ENCODE measurements at places on chromosomes 3 and 15. TPM values are rescaled to one million over a fixed set of nuclear protein-coding genes. Genes with fewer than 3 reads are reported as not detected.
A peak's percentile ranks its signal among the peaks of the same experiment; 100 is the strongest.

ZPLD1 gene
- 0.60 TPM for total RNA-seq

GRCh38 chr15:67899596-67900283 is 59.9 kb upstream of the RNU6-1 start:
- H3K4me1 ChIP-seq = no peaks in the 10 kb centered on the region
- H3K27me3 ChIP-seq = no peaks in the 10 kb centered on the region
- no peaks in the 10 kb centered on the region for H3K36me3 ChIP-seq

GRCh38 chr15:23548071-23548470 is 17.4 kb upstream of the MKRN3 start:
- no peaks in the 10 kb centered on the region for H3K27me3 ChIP-seq
- no peak overlapping the region for H3K27ac ChIP-seq
- no peaks in the 10 kb centered on the region for H3K36me3 ChIP-seq
- no peaks in the 10 kb centered on the region for H3K4me1 ChIP-seq

DNA sequence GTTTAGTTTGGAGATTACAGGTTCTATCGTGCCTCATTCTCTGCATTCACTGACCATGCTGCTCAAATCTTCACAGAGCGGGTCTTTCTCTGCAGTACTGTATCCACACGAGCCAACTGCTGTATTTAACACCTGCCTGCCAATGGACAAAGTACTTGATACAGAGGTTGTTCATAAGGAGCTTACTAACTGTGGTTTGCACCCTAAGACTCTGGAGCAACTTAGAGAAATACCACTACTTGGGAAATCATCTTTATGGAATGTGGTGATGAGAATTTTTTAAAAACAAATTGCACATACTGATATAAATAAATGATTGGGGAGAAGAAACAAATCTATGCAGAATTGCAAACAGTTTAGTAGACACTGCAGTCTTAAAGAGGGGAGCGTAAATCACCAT is 90.0 kb downstream of the PPP2R3A start:
- no peaks in the 10 kb centered on the region for H3K4me1 ChIP-seq
- peak; percentile 13 for DNase-seq
- H3K36me3 ChIP-seq = peaks cover 3% of the 10 kb centered on the region
- no peak overlapping the region for H3K4me3 ChIP-seq
- no peaks in the 10 kb centered on the region for H3K27me3 ChIP-seq

LRRC2 gene
- 0.36 TPM for total RNA-seq

ALPK3 gene
- total RNA-seq = 6.8 TPM

GRCh38 chr3:99925584-99926230 is 108.0 kb downstream of the CMSS1 start:
- peaks cover 11% of the 10 kb centered on the region for H3K4me1 ChIP-seq
- no peaks in the 10 kb centered on the region for H3K36me3 ChIP-seq
- H3K27ac ChIP-seq = no peak overlapping the region
- H3K27me3 ChIP-seq = no peaks in the 10 kb centered on the region
- H3K4me3 ChIP-seq = no peak overlapping the region
- DNase-seq = peak; percentile 86

GRCh38 chr3:161348796-161349400 is 22.4 kb downstream of the SPTSSB start:
- H3K4me3 ChIP-seq = no peak overlapping the region
- no peaks in the 10 kb centered on the region for H3K36me3 ChIP-seq
- H3K4me1 ChIP-seq = peaks cover 24% of the 10 kb centered on the region
- H3K27ac ChIP-seq = peak overlapping the region; percentile 41

DNA sequence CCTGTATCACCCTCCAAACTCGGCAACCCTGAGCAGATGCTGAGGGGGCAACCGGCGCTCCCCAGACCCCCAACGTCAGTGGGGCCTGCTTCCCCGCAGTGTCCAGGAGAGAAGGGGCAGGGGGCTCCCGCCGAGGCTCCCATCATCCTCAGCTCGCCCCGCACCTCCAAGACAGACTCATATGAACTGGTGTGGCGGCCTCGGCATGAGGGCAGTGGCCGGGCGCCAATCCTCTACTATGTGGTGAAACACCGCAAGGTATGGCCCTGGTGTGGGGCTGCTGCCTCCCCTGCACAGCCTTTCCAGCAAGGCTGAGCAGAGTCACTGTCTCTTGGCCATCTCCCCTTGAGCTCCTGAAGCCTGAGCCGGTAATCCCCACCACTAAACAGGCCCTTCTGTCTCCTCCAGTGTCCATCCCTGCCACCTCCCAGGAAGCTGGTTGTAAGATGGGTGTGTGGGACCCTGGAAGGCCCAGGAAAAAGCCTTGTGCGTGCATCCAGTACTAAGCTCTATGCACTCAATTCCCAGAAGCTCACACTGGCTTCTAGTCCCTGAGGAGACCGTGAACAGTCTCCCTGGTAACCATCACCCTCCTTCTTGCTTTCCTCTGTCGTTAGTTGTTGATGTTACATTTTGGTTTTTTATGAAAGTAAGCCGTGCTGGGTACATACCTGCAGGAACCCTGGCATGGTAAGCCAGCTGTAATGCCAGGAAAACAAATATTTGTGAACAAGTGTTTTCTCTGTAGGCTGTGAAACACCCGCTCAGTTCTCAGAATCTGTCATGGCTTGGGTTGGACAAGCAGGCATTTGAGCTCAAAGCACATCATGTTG is 63.3 kb downstream of the BOC start:
- no peak overlapping the region for H3K4me3 ChIP-seq
- DNase-seq = no peak
- H3K4me1 ChIP-seq = peaks cover 17% of the 10 kb centered on the region
- no peak overlapping the region for H3K27ac ChIP-seq
- H3K27me3 ChIP-seq = no peaks in the 10 kb centered on the region
- H3K36me3 ChIP-seq = peaks cover 2% of the 10 kb centered on the region

- H3K4me1 ChIP-seq = peaks cover 2% of the 10 kb centered on the region
- H3K27me3 ChIP-seq = no peaks in the 10 kb centered on the region
- H3K4me3 ChIP-seq = no peak overlapping the region
- no peaks in the 10 kb centered on the region for H3K36me3 ChIP-seq
- no peak for DNase-seq
Observed at GRCh38 chr3:52144796-52145735, 9.2 kb downstream of the POC1A start.

DNA sequence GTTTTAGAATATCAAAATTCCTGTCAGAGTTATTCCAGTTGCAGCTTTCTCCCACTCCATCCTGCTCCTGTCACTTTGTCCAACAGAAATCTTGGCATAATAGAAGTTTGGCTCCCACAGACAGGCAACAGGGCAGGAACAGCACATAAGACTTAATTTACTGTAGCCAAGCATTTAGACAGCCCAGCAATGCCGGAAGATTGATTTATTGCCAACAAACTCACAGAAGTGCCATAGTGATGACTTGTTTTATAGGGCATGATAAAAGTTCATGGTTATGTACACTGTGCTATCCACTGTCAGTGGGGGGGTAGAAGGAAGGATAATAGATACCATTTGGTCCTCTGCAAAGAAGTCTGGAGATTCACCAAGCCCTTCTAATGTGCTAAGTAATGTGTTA is 98.3 kb upstream of the CBLB start:
- H3K27me3 ChIP-seq = no peaks in the 10 kb centered on the region
- no peak overlapping the region for H3K27ac ChIP-seq
- DNase-seq = peak; percentile 63
- no peaks in the 10 kb centered on the region for H3K36me3 ChIP-seq

CADPS gene
- total RNA-seq = 5.4 TPM

DNA sequence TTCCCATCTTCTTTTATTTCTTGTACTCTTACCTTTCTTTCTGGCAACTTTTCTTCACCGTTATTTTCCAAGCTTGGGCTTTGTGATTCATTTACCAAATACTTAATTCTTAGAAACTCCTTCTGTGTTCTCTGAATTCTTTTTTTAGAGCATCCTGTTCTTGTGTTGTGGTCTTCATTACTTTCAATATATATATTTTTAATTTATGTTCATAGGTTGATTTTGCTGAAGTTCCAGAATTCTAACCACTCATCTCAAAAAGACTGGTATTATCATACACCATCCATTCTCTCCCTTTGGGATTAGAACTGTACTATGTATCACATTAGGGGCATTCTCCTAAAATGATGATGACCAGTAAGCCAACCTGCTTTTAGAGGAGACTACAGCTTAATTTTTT is 362.3 kb upstream of the CBLB start:
- no peak for DNase-seq
- no peaks in the 10 kb centered on the region for H3K36me3 ChIP-seq
- H3K4me1 ChIP-seq = no peaks in the 10 kb centered on the region
- no peaks in the 10 kb centered on the region for H3K27me3 ChIP-seq
- no peak overlapping the region for H3K4me3 ChIP-seq
- no peak overlapping the region for H3K27ac ChIP-seq

DNA sequence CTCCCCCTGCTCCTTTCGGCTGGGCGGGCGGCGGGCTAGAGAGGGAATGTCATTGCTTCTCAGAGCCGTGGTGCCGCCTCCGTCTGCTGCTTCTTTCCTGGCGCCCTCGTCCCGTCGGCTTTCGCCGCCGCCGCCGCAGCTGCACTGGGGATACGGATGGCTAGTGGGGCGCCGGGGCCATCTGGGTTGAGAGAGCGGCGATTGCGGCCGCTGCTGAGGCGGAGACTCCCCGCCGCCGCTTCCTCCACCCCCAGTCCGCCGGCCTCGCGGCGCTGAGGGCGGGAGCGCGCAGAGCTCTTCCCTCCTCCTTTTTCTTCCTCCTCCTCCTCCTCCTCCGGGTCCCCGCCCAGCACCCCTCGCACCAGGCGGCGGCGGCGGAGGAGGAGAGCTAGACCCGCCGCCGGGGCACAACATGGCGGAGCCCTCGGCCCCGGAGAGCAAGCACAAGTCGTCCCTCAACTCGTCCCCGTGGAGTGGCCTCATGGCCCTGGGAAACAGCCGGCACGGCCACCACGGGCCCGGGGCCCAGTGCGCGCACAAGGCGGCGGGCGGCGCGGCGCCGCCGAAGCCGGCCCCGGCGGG is at the start of gene STT3B:
Gene STT3B, plus strand, starts transcription at position 339 of the 582 bp plus-strand sequence. Its CDS starts 74 bp downstream, at position 413.
- H3K36me3 ChIP-seq = no peaks in the 10 kb centered on the region
- peak; percentile 63 for DNase-seq
- peak within 1 kb of the TSS; percentile 75 for H3K4me3 ChIP-seq
- no peaks in the 10 kb centered on the region for H3K27me3 ChIP-seq
- H3K27ac ChIP-seq = peak within 1 kb of the TSS; percentile 97

DNA sequence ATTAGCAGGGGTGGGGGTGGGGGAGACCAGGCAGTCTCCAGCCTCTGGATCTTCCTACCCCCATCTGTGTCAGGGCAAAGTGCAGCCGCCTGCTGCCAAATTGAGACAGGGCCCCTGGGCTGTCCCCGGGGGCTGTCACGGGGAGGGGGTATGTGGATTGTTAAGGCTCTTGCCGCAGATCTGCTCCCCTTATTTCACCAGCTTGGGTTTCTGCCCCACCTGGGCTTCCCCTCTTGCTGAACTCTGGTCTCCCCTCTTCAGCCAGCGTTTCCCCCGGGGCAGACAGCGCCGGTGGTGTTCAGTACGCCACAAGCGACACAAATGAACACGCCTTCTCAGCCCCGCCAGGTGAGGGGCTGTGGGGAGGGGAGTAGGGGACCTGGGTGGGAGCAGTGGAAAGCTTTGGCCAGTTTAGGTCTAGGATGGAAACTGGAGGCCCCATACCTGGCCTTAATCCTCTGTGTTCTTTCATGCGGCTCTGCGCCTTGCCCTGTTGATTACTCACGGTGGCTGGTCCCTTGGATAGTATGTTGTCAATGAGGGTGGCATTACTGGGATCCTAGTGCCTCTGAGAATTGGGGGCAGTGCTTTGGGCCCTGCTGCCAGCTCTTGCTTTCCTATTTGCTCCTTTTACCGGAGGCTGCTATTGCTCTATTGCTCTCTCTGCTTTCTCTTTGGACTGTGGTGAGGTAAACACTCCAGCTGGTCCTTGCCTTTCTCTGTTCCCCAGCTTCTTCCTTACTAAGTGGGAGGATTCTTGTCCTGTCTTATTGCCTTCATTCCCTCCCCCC is 1.7 kb downstream of the EIF4G1 start:
- H3K27ac ChIP-seq = peak overlapping the region; percentile 31
- no peak for DNase-seq
- H3K27me3 ChIP-seq = no peaks in the 10 kb centered on the region
- H3K4me1 ChIP-seq = peaks cover 35% of the 10 kb centered on the region
- H3K4me3 ChIP-seq = peak overlapping the region; percentile 97

GATA2 gene
- total RNA-seq = 0.58 TPM

GRCh38 chr3:196344663-196345062 is 6.5 kb upstream of the TM4SF19 start:
- no peaks in the 10 kb centered on the region for H3K36me3 ChIP-seq
- peaks cover 9% of the 10 kb centered on the region for H3K4me1 ChIP-seq
- H3K4me3 ChIP-seq = no peak overlapping the region
- no peaks in the 10 kb centered on the region for H3K27me3 ChIP-seq

All from astrocyte (in vitro differentiated cells and primary cell).